Skin of body (tissue), 3 donors: ENCODE measurements at places on chromosomes 1 and 21. TPM values are rescaled to one million over a fixed set of nuclear protein-coding genes. Genes with fewer than 3 reads are reported as not detected.

CRP gene
- total RNA-seq = not detected

- DNase-seq = no peak
These were observed 18.1 kb downstream of the KCNT2 start for GRCh38 chr1:196590012-196590708.

ADGRL2 gene
- 172 TPM for total RNA-seq

S100A8 gene
- 337 TPM for total RNA-seq

IFI6 gene
- total RNA-seq = 23.8 TPM

DNA sequence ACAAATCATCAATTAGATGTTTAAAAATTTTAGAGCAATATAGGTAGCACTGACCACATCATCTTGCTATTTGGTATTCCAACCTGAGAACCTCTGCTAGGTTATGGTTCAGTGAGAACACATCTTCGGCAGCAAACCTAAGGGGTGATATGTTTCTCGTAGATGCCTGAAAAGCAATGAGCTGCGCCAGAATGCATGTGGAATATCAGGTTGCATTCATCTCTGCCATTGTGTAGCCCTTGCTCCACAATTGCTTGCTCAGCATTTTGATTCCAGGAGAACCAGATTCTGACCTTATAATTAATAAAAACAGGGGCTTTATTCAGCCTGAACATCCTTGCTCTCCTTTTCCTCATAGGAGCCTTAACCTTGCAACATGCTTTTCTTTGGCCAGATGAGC, 408.1 kb downstream of the USH2A start:
- DNase-seq = no peak
